Endothelial cell (in vitro differentiated cells): ENCODE measurements at places on chromosomes 5 and 9.

DNA sequence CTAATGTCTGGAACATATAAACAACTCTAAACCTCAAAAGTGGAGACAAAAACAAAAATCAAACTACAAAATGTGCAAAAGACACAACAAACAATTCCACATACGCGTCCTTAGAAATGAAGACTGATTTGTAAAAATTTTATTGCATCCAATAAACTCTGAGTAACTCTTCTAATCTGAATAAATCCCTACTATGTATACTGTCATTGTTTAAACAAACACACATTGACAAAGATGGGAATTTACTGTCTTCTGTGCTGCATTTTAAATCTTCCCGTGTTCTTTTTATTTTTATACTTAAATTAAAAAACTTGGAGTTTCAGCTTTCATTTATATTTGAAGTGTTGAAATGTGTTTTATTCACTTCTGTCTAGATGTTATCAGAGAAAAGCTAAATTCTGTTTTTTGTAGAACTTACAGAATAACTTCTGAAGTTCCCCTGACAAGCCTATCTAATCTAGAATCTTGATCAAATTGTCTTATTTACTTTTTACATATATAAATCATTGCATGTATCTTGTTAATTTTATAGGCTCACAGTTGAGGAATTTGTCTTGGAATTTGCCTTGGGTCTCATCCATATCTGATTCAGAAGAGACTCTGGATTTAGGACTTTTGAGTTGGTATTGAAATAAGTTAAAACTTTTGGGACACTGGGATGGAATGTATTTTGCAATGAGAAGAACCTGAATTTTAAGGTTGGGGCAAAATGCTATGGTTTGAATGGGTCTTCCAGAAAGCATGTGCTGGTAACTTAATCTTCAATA, 2064.4 kb upstream of the C9orf72 start:
- no peak for DNase-seq

GRCh38 chr5:83589786-83590185, 118.2 kb downstream of the VCAN start:
- no peak for DNase-seq

GRCh38 chr9:137070201-137070905, at the start of gene SAPCD2:
Gene SAPCD2 (minus strand): TSS chr9:137070557. CDS start chr9:137070460, 97 bp downstream.
- peak; percentile 74 for DNase-seq

- no peak for DNase-seq
These were observed 43.8 kb downstream of the PRKACG start for GRCh38 chr9:68970151-68970550.

GRCh38 chr5:74216012-74216411, 424.5 kb downstream of the ENC1 start:
- DNase-seq: no peak

DNA sequence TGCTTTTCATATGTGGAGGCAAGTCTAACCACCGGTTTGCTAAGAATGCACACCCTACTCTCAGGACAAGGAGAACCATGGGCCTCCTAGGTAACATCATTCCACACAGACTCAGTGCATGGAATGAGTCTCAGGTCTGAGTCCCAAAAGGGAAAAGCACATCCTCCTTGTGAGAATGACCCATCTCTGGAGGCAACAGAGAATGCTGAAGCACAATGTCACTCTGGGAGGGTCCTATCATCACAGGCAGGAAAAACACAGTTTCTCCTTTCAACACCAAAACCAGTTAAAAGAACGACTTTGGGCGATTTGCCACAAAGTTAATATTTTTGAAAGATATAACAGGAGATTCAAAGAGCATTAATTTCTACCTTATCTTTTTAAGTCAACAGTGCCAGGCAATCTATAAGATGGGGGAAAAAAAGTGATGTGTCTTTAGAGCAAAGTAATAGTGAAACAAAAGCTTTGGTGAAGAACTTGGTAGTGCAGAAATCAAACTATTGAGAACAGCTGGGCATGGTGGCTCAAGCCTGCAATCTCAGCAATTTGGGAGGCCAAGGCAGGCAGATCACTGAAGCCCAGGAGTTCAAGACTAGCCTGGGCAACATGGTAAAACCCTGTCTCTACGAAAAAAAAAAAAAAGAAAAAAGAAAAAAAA, 97.3 kb downstream of the OXCT1 start:
- DNase-seq: no peak

DNA sequence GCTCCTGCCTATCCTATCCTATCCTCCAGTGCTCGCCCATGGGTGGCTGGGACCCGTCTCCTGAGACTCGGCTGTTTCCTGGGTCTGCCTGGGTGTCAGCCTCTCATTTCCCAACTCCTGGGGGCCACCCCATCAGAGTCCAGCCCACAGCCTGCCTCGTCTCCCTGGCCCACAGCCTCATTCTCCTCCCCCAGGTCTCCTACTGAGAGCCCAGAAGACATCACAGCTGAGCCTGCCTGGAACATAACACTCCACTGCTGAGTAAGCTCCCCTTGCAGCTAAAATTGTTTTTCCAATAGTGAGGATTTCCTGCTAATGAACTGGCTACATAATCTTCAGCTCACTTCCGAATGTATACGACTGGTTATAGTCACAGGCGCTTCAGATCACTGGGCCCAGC, 95.3 kb downstream of the TTLL11 start:
- DNase-seq: no peak

DNA sequence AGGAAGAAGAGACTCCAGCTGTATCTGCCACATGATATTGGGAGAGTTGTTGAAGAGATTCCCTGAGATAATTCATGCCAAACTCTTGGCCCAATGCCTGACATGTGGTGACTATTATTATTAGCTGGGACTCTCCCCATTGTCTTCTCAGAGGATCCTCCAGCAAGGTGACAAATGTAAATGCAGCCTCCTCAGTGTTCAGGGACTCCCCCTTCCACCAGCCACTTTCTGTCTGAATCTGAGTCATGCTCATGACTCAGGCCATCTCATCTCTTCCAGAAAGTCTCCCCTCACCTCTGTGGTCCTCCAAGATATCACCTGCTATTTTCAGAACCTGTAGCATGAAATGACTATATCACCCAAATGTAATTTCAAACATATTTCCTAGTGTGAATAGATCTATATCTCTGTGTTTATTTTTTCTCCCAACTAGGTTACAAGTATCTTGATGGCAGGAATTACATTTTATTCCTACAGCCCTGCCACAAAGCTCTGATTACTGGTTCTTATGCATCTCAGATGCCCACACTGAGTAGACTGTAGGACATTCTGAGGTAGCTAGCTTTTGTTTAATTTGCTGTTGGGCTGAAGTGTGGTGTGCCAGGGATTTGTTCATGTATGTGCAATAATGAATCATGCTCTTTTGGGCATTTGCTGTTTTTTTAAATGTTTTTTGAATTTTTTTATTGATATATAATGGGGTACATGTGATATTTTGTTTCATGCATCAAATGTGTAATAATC, 126.6 kb upstream of the IL12B start:
- no peak for DNase-seq

- DNase-seq: no peak
These were observed 353.7 kb downstream of the CETN3 start for GRCh38 chr5:90055831-90056328.

GRCh38 chr5:77438071-77438470, 54.0 kb downstream of the WDR41 start:
- no peak for DNase-seq

DNA sequence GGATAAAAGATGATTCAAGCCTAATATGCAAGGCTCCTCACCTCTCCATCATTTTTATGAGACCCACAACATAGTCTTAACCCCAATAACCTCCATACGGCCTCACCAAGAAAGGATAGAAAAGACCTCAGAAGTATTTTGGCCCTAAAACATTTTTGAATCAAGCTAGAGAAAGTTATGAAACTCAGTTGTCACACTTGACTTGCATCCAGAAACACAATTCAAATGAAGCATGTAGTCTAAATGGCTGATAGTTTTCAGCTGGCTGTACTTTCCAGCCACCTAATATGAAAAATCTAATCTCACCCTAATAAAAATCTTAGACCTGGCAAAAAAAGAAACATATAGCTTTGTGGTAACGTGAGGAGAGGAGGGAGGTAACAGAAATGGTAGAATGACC, 116.1 kb downstream of the ARL15 start:
- DNase-seq: no peak

DNA sequence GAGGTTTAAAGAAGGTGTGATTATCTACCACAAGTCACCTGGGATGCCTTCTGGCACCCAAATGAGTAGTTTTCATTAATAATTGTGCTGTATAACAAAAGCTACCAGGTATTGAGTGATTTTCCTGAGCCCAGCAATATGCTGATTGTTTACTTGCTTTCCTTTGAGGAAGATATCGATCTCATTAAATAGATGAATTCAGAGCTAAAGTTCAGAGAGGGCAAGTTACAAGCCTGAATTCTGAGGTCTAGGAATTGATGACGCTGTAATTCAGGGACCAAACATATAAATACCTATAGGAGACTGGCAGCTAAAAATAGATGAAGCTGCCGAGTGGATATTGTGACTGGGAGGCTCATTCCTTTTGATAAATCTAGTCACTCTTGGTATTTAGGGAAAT, 1.1 kb downstream of the ERCC6L2 start:
- no peak for DNase-seq
